ENCODE measurements at places on chromosomes 2 and 18.
A peak's percentile ranks its signal among the peaks of the same experiment; 100 is the strongest.

DNA sequence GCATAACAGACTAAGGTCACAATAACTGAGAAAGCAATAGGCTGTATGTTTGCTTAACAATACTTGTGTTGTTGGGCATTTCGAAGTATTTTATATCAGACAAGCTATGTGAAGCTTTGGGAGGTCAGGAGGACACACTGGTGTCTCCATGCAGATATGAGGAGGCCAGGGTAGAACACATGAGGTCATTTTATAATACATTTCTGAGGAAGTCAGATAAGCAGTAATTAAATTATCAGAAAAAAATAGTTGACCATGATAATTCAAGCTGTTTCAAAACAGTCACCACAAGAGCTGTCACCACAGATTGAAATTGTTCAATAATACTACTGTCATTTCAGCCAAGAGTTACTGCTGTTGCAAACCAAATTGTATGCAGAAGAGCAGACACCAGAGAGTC is 160.6 kb downstream of the RIT2 start:
- DNase-seq: no peak

DNA sequence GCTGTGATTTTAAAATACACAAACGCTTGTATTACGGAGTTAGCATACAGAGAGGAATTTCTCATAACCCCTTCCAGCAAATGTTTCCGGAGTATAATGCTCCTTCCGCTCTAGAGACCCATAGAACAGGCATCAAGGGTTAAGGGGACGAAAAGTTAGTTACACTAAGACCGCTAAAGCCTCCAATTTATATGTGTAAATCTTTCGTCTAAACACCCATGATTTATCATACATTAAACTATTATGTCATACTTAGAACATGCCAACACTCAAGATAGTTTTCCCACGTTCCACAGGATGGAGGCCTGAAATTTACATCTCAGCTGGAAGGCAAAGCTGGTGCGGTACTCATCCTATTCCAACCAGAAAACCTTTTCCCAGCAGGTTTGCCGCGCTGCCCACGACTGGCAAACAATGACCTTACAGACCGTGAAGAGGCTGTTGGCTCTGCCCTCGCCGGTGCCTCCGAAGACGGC is 650 bp downstream of the ORMDL1 start:
- DNase-seq: peak; percentile 37

GRCh38 chr2:96100893-96101304 is 15.5 kb downstream of the ADRA2B start:
- DNase-seq: no peak

DNA sequence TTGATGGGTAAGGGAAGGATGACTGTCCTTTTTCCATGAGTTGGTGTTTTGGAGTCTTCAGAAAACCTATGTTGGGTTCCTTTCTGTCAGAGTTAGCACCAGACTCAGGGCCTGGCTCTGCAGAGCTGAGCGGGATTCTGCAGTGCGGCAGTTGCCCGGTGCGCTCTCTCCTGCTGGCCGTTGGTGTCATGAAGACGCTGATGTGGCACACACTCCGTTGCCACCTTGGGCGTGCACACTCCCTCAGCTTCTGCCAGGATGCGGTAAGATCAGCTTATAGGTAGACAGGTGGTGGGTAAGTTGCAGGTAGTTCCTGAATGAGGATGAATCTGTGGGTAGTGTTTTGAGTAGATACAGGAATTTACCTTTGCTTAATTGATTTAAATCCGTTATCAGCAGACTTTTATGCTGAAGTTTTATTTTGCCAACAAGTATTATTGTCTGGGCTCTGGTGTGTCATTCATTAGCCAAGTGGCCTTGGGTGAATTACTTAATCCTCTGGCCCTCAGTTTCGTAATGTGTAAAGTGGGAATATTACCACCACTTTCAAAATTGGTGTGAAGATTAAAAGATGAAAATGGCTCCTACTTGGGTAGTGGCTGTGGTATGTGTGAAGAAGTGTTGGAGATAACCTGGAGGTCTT is 26.8 kb downstream of the DGKD start:
- DNase-seq: no peak

DNA sequence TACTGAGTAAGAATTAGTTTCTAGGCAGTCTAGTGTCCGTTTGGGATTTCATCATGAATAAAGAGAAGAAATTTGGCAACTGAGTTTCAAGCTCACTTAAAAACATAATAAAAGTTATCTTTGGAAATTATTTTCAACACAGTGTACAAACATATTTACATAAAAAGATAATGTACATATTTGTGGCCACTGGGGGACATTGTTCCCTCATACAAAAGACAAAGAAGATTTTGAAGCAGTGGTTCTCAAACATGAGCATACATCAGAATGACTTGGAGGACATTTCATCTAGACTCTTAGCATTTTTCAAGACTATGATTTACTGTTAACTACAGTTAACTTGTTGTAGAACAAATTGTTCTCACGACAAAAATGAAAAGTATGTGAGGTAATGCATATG is 15.7 kb upstream of the TTC21B start:
- DNase-seq: no peak

DNA sequence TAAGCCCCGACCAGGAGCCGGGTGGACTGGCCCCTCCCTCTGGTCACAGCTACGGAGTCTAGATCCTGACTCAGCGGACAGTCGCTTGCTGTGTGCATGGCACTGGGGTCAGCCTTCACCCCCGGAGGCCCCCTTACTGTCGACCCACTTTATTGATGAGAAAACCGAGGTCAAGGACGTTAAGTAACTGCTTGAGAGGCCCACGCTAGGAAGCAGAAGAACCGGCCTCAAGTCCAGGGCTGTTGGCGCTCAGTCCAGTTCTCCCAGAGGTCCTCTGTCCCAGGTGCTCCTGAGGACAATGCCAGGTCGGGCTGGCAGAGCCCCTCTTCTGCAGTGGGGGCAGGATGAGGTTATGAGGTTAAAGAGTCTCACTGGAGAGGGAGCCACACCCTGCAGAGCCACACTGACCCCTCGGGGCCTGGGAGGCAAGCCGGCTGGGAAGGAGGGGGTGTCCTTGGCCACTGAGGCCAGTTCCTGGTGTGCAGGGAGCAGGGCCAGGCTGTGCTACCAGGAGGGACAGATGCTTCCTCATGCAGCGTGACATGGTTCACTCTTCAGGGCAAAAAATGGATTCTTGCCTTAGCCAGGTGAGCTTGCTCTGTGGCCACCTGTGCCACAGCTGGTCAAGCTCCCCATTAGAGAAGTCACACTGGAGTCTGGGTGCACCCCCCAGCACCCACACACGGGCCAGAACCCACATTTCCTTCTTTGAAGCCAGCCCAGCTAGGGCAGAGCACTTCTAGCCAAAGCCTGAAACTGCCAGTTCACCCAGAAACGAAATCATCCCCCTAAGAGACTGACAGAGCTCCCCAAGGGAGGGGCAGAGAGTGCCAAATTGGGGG is 47.3 kb upstream of the HPCAL1 start:
- DNase-seq: no peak

DNA sequence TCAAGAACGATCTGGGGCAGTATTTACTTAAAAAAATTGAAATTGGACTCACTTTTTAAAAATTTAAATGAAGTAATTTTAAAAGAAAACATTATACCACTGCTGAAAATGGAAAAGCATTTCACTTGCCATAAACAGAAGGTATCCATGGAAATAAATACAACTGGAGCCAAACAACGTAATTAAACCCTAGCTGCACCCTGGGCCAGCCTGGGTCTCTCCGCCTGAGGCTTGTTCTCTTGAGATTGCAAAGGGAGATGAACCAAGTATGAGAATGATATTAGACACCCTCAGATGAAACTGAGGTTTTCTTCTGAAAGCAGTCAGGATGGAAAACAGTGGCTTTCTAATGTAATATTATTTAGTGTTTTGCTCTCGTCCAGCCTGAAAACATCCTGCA is 264.4 kb downstream of the KCNE4 start:
- no peak for DNase-seq

- no peak for DNase-seq
These were observed 921.0 kb upstream of the SLC39A10 start for GRCh38 chr2:194735837-194736542.

DNA sequence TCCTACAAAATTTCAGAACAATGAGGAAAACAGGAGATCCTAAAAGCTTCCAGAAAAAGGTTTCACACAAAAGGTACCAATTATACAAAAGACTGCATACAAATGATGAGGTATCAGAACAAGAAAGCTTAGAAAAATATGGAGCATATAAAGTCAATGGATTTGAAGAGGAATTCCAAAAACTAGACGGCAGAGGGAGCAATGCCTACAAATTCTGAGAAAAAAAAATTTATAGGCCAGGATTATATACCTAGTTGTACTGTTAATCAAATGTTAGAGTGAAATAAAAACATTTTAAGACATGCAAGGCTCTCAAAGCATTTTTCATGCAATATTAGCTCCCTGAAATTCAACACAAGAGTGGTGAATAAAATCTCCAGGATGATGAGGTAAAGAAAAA is 106.2 kb downstream of the ZRANB3 start:
- DNase-seq: no peak
